ENCODE measurements at places on chromosomes 11 and 22.

GRCh38 chr11:118247041-118247440 lies 5.1 kb downstream of the MPZL3 start:
- DNase-seq, result no peak

DNA sequence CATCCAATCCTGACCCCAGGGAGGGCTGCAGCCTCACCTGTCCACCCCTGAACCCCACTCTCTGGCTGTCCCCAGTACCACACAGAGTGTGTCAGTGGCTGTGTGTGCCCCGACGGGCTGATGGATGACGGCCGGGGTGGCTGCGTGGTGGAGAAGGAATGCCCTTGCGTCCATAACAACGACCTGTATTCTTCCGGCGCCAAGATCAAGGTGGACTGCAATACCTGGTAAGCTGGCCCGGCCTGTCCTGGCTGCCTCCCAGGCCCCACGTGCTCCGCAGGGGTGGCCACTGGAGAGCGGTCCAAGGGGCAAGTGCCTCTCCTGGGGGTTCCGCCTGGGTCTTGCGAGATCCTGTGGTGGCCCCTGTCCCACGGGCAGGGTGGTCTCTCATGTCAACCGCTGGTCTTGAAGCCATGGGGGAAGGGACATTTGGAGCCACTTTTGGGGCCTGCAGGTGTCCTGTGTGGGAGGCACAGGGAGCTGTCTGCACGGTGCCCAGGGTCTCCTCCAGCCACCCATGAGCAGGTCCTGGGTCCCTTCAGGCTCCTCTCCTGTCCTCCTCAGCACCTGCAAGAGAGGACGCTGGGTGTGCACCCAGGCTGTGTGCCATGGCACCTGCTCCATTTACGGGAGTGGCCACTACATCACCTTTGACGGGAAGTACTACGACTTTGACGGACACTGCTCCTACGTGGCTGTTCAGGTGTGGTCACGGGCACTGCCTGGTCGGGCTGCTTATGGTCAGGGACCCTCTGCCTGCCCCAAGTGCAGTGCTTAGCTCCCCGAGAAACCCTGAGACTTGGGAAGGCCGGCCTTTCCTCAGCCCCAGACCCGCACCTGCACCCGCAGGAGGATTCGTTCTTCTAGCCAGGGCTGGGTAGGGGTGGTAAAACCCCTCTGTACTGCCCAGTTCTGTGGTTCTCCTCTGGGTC lies 11.8 kb downstream of the MUC2 start:
- no peak for DNase-seq

DNA sequence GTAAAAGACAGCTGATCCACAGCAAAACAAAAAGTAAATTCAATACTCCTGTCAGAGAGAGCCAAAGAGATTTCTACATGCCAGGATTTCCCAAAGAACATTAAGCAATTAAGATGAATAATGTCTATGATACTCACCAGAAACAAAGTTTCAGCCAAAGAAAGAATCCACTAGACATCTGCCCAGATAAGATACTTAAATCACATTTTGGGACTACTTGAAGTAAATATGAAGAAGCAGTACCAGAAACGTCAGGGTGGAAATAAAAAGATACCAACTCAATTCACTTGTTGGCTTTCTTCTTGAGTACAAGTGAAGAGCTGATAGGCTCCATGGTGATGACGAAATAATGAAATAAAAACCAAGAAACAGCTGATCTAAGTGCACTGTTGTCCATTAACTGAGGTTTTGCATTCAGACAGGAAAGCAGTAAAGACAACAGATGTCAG lies 31.6 kb upstream of the ARHGAP32 start:
- no peak for DNase-seq

DNA sequence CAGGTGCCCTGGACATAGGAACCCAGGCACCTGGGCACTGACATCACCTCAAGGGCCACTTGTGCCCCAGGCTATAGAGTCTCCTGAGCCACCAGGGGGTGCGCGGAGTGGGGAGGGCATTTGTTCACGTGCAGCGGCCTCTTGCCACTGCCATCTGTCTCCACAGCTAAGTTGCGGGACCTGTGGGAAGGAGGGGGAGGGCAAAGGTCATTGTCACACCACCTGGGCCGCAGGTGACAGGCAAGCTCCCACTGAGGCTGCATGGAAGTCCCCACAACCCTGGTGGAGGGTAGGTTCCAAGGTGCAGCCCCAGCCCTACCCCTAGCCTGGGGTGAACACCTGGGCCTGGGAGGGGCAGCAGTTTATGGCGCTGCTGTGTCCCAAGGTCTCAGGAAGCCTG lies 79.5 kb downstream of the PIWIL3 start:
- no peak for DNase-seq

DNA sequence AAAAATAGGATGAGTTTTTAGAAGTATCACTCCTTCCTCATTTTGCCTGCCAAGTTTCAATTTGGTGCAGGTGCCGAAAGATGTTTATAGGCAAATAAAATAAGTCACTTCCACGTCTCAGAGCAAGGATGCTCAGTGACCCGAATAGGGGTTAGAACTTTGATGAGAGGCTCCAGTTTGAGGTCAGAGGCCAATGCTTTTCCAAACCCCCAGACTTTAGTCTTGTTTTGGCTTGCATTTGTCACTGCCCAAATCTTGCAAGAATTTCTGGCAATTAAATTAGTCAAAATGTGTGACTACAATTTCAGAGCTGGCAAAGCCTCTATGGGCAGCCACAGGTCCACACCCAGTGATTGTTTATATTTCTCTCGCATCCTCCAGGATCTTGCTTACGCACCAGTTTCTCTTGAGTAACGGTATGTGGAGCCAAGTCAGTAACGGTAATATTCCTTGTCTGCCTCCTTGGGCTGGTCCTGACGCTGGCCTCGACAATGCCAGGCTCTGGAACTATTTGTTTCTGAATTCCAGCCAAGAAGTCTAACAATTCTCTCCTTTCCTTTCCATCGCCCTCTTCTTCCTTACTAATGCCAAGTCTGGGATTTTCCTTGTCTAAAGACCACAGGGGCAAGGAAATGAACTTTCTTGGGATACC lies 9.9 kb upstream of the NUP160 start:
- no peak for DNase-seq

DNA sequence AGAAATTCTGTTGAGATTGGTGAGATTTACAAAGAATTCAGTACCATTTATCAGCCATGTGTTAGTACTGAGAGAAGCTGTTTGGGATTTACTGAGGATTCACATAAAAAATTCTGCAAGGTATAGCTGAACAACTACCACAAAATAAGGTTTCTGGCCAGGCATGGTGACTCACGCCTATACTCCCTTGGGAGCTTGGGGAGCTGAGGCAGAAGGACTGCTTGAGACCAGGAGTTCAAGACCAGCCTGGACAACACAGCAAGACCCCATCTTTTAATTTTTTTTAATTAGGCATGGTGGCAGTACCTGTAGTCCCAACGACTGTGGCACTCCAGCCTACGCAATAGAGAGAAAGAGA lies 86.7 kb downstream of the SIK3 start:
- no peak for DNase-seq

- peak; percentile 53 for DNase-seq
Observed at GRCh38 chr11:122628810-122629555, 26.5 kb upstream of the UBASH3B start.

- DNase-seq, result no peak
Observed at GRCh38 chr11:13595166-13595565, 73.3 kb upstream of the FAR1 start.

DNA sequence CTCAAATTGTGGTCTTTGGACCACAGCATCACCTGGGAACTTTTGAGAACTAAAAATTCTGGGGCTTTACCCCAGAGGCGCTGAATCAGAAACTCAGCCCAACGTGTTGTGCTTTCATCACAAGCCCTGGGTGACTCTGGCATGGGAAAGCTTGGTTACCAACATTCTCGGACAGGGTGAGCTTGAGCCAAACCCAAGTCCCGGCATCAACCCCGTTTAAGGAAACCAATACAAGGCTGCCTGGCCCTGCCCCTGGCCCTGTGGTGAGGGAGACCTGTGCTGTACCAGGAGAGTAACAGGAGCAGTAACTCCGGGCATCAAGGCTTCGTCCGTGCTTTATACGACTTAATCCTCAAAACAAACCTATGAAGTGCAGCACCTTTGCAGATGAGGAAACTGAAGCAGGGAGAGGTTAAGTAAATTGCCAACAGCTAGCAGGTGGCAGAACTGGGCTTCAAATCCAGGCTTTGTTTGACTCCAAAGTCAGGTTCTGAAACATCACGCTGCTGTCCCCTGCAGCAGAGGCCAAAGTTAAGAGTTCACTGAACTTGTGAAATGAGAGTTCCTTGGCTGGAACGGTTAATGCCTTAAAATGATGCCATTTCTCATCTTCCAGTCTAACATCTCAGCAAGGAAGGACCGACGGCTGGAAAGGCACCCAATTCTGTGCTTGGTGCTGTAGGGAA lies 64.1 kb upstream of the BID start:
- no peak for DNase-seq

DNA sequence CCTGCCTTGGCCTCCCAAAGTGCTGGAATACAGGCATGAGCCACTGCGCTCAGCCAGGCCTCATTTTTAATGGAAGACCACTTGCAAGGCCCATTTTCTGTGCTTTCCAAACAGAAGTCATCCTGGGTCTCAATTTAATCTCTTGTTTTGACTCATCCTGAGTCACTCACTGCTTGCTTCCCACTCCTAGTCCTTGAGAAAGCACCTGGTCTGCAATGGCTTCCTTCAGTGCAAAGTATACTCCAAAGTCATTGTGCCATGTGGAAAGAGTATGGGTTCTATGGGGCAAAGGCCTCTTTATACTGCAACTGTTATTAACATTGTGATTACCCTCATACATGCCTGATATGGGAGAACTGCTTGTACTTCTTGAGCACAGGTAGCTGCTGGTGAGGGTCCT lies 18.3 kb upstream of the SLC5A1 start:
- no peak for DNase-seq

DNA sequence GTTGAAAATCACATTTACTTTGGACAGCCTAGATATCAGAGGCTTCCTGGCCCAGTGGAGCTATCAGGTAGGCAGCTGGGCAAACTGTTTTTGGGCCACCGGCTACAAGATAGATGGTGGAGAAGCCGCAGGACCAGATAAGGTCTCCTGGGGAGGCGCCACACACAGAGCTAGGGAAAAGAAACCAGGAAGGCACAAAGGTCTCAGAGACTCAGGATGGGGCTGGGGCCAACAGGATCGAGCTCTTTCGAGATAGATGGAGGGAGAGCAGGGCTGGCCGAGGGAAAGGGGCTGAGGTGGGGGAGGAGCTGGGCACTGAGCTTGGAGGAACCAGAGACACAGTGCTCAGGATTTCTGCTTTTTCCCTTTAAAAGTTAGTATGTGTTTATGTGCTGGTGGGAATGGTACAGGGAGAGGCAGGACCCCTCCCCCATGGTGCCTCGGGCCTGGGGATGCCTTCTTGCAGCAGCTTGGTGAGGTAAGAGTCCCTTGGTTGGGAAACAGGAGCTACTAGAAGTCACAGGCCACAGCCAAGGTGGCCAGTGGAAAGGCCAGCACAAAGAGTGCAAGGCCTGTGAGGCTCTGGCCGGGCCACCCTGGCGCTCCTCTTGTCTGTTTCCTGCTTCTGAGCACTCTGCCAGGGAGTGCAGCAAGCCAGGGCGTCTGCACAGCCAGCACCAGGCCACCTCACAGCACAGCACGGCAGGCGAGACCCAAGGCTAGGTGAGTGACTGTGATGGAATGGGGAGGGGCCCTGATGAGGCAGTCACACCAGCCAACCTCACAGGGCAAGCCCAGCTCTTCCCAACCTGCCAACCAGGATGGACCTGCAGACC lies 11.5 kb upstream of the NAP1L4 start:
- no peak for DNase-seq

DNA sequence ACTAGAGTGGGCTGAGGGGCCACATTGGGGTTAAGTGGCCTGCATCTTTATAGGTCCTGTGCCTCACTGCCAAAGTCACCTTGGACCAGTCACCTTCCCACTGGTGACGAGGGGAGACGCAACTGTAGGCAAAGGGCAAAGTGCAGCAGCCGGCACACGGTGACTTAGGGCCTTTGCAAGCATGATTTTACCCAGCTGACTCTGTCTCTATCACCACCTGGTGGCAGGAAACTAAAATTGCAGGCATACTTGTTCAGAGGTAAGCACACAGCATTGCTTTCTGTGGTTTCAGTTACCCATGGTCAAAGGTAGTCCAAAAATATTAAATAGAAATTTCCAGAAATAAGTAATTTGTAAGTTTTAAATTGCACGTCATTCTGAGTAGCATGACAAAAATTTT lies 1164.4 kb downstream of the BRD1 start:
- no peak for DNase-seq

DNA sequence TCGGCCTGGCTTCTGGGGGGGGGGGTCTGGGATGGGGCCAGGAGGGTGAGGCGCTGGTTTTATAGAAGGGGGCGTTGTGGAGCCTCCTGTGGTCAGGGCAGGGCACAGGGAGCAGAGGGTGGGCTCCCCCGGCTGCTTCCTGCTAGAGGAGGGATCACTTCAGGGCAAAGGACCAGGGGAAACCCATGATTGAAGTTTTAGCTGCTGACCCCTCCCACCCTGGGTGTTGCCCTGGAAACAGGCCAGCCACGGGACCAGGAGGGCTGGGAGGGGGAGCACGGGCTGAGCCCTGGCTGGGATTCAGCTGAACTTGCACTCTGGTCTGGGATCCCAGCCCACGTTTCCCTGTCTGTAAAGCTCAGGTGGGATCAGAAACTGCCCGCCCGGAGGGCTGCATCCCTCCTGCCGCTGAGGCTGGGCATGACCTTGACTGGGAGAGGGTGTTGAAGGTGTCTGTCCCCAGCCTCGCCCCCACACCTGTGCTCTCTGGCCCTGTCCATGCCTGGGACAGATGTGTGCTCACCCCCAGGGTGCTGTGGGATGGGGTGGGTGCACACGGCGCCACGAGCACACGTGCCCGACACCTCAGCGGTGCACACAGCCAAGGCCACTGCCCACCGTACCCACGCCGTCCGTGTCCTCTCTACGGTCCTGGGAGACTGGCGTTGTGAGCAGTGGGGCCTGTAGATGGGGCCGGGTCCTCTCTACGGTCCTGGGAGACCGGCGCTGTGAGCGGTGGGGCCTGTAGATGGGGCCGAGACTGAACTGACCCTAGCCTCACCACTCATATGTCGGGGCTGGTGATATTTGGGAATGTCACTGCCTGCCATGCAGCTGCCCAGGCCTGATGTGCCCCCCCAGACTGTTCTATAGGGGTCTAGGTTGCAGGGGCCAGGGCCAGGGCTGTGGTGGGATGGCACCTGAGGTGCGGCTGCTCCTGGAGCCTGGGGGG lies 2.3 kb downstream of the TSPAN4 start:
- no peak for DNase-seq

- DNase-seq, result no peak
Observed at GRCh38 chr22:27494785-27495184, 306.8 kb downstream of the MN1 start.

DNA sequence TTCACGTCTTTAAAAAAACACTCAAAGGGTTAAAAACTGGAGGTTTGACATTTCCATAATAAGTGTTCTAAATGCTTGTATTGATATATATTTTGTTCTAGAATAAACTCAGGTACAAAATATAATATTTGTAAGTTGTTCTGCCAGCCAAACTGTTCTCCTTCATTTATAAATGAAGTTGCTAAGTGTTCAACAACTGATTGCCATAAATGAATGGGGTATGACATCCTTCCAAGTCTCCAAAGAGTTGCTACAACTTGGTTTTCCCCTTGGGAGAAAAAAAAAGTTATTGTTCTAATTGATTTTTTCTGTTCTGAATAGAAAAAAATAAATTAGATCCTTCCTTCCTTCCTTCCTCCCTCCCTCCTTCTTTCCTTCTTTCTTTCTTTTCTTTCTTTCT lies 65.4 kb upstream of the BLID start:
- no peak for DNase-seq
